Fibroblast of villous mesenchyme (primary cell): ENCODE measurements at places on chromosomes 1 and 21. TPM values are rescaled to one million over a fixed set of nuclear protein-coding genes. Genes with fewer than 3 reads are reported as not detected.

DNA sequence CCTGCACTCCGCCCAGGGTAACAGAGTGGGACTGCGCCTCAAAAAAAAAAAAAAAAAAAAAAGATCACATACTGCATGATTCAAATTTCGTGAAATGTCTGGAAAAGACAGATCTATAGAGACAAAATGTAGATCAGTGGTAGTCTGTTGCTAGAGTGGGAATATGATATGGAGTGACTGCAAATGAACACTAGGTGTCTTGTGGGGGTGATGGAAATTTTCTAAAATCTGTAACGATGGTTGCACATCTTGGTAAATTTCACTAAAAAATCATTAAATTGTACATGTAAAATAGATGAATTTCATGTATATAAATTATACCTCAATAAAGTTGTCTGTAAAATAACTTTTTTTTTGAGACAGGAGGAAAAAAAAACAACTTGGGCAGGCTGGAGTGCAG lies 5.5 kb downstream of the AIDA start:
- no peak for DNase-seq

GRCh38 chr21:38468989-38469388 lies 29.3 kb downstream of the ERG start:
- no peak for DNase-seq

DNA sequence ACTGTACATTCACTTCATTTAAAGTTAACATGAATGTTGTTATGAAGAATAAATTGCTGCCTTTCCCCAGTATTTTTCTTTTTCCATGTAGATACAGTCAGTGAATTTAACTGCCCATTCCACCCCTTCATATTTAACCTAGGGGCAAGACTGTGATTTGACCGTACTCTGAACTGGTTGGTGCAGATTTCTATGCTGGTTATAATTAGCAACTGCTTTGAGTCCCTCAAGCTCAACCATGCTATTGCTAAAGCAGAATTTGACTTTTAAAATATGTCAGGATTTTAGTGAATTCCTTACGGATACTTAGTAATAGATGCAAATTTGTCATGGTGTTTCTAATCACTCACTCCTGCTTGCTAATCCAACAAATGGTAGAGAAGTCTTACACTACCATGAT lies 57.2 kb downstream of the IGSF5 start:
- no peak for DNase-seq

DNA sequence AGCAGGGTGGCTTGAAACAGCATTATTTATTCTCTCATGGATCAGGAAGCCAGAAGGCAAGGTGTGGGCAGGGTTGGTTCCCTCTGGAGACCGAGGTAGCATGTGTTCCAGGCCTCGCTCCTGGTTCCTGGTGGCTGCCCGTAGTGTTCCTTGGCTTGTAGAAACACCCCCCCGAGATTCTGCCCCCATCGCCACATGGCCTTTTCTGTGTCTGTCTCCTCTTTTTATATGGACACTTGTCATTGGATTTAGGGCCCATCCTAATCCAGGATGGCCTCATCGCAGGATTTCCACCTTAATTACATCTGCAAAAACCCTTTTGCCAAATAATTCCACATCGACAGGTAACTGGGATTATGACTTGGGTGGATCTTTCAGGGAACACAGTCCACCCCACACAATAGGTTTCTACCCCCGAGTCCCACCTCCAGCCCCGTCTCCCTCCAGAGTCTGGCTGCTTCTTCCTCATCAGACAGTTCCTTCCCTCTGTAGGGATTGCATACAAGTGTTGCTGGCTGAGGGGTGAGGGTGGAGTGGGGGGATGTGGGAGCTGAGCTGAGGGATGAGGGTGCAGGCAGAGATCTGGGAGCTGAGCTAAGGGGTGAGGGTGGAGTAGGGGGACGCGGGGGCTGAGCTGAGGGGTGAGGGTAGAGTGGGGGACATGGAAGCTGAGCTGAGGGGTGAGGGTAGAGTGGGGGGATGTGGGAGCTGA lies 12.3 kb upstream of the NPHP4 start:
- no peak for DNase-seq

GRCh38 chr1:172450524-172450885 lies 6.6 kb upstream of the PIGC start:
- no peak for DNase-seq

- no peak for DNase-seq
Measured at GRCh38 chr21:39675590-39675989, 62.9 kb downstream of the B3GALT5 start.

DNA sequence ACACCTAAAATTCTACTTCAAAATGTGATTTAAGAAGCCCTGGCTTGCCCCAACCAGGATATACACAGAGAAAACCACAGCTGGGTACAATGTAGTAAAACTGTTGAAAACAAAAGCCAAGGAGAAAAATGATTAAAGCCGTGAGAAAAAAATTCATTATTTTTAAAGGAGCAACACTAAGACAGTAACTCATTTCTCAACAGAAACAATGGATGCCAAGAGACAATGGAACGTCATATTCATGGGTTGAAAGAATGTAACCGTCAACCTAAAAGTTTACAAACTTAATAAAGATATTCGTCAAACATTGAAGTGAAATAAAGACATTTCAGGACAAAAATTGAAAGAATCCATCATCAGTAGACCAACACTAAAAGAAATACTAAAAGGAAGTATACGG lies 340.9 kb downstream of the KIF26B start:
- DNase-seq, result no peak

GRCh38 chr1:58781541-58782177 lies 2.2 kb downstream of the JUN start:
- peak; percentile 73 for DNase-seq

DNA sequence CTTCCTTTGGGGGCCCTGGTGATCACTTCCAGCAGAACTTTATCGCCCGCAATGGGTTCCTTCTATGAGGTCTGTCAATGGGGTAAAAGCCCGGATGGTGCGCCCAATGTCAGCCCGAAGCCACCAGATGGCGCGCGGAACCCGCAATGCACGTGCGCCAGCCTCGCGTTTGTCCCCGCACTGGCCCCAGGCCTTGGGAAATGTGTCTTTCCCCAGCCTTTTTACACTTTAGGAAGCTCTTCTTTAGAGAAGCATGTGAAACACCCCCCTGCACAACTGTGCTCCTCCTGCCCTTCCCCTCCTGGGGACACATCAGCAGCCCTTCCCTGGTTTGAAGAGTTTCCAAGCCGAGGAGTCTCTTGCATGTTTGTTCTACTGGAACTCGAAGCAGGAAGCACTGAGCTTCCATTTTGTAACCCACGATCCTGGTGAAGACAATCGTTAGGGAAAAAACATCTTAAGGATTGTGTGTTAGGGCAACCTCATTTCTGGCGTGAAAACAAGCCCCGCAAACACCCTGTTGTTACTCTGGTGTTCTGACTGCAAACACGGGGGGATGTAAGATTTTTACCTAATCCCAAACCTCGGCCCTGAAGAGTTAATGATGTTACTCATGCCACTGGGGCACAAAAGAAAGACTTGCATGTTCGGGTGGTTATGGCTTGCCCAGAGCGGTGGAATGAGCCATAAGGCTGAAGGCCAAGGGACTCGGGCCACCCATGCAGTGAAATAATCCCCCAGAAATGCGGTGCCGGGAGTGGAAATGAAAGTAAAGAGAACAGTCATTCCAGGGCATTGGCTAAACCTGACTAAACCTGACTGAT lies 20.4 kb upstream of the TARBP1 start:
- peak; percentile 92 for DNase-seq

GRCh38 chr21:30014886-30015285 lies 75.1 kb upstream of the GRIK1 start:
- DNase-seq, result no peak

SPATA46 gene
- total RNA-seq, result not detected in 2 replicates

GRCh38 chr1:110308247-110308646 lies 30.9 kb upstream of the RBM15 start:
- DNase-seq, result peak; percentile 79

PPIAL4G gene
- total RNA-seq, result not detected in 2 replicates

MATN1 gene
- total RNA-seq, result not detected in 2 replicates

GRCh38 chr1:72435025-72435424 lies 152.7 kb upstream of the NEGR1 start:
- DNase-seq, result peak; percentile 14

DNA sequence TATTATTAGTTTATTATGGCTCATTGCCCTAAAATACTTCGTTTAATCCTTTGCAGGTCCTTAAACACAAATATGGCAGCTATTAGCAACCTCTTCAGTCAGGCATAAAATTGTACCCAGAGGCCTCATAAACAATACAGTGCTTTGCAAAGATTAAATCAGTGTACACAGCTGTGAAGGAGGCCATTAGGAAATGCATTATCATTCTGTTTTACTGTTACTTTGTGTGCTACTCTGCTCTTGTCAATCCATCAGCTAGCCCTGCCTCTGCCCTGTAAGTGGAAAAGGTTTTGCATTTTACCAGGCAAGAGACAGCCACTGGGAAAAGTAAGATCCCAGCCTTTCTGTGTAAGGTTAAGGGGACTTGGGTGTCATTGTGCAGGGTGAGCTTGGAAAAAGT lies 415.7 kb upstream of the DAB1 start:
- no peak for DNase-seq

DNA sequence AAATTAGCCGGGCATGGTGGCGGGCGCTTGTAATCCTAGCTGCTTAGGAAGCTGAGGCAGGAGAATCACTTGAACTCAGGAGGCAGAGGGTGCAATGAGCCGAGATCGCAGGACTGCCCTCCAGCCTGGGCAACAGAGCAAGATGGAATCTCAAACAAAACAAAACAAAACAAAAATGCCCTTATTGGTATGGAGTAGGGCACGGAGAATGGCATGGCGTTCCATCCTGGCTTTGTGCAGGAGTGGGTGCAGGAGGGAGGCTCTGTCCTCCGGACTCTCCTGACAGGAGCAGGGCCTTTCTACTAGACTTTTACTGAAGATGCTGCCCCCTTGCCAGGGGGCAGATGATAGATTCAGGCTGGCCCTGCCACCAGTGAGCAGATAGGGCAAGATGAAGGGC lies 1.0 kb downstream of the TMEM61 start:
- DNase-seq, result no peak

CRYZ gene
- total RNA-seq, result 30.6 and 41.0 TPM in 2 replicates

- DNase-seq, result no peak
Measured at GRCh38 chr21:42509244-42509643, 4.4 kb upstream of the SLC37A1 start.

KPRP gene
- not detected in 2 replicates for total RNA-seq
